Endothelial cell (in vitro differentiated cells): ENCODE measurements at places on chromosomes 4 and X. TPM values are rescaled to one million over a fixed set of nuclear protein-coding genes. Genes with fewer than 3 reads are reported as not detected.

The MAGEB1 gene
- not detected for total RNA-seq

- no peak overlapping the region for H3K27ac ChIP-seq
- no peaks in the 10 kb centered on the region for H3K36me3 ChIP-seq
- H3K27me3 ChIP-seq: peaks cover 5% of the 10 kb centered on the region
- no peak overlapping the region for H3K4me3 ChIP-seq
- H3K4me1 ChIP-seq: peaks cover 2% of the 10 kb centered on the region
These were observed 137.9 kb downstream of the SLC7A11 start for GRCh38 chr4:138104284-138104680.

GRCh38 chrX:109487640-109488039 is 5.8 kb upstream of the GUCY2F start:
- no peak overlapping the region for H3K4me3 ChIP-seq
- H3K36me3 ChIP-seq: no peaks in the 10 kb centered on the region
- no peaks in the 10 kb centered on the region for H3K4me1 ChIP-seq
- no peaks in the 10 kb centered on the region for H3K27me3 ChIP-seq
- H3K27ac ChIP-seq: no peak overlapping the region
- no peak for DNase-seq

DNA sequence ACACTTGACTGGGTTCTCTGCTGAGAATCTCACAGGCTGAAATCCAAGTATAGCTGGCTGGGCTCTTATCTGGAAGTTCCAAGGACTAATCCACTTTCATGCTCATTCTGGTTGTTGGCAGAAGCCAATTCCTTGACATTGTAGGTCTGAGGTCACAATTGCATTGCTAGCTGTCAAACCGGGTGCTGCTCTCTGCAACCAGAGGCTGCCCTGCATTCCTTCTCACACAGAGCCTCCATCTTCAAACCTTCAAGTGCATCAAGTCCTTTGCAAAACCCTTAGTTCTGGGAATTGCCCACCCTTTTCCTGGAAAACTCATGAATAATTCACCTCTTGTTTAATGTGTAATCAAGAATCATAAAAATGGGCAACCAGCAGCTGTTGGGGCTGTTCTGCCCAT is 404.2 kb downstream of the KCNIP4 start:
- no peak overlapping the region for H3K27ac ChIP-seq
- H3K4me1 ChIP-seq: no peaks in the 10 kb centered on the region
- H3K27me3 ChIP-seq: no peaks in the 10 kb centered on the region

- no peaks in the 10 kb centered on the region for H3K36me3 ChIP-seq
- H3K27me3 ChIP-seq: no peaks in the 10 kb centered on the region
- H3K4me3 ChIP-seq: no peak overlapping the region
These were observed 99.3 kb upstream of the PCDH18 start for GRCh38 chr4:137631605-137632004.

The GUCY1A1 gene
- not detected for total RNA-seq
